ENCODE measurements at places on chromosomes 3 and 15. TPM values are rescaled to one million over a fixed set of nuclear protein-coding genes. Genes with fewer than 3 reads are reported as not detected.

DNA sequence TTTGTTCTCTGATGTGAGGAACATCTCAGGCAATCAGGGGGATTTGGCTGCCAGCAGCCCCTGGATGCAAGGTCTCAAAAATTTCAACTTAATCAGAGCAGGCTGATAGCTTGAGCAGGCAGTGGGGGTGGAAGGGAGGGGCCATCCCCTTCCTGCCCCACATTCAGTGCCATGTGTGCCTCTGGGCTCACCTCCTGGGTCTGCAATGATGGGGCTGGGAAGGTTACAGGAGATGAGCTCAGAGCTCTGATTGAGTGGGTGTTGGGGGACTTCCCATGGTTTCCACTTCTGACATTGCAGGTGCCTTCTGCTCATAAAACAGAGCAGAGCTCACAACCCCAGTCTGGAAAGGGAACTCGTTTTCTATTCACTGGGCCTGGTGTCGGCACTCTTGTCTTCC is 37.0 kb downstream of the PARP16 start:
- H3K4me1 ChIP-seq = no peaks in the 10 kb centered on the region
- no peak overlapping the region for H3K4me3 ChIP-seq
- DNase-seq = no peak
- no peaks in the 10 kb centered on the region for H3K27me3 ChIP-seq
- H3K36me3 ChIP-seq = no peaks in the 10 kb centered on the region

GRCh38 chr15:72591361-72591760 is 63.1 kb upstream of the GOLGA6B start:
- H3K27me3 ChIP-seq = no peaks in the 10 kb centered on the region
- H3K4me3 ChIP-seq = no peak overlapping the region
- no peaks in the 10 kb centered on the region for H3K4me1 ChIP-seq
- no peak for DNase-seq

TRPM1 gene
- total RNA-seq = not detected

DNA sequence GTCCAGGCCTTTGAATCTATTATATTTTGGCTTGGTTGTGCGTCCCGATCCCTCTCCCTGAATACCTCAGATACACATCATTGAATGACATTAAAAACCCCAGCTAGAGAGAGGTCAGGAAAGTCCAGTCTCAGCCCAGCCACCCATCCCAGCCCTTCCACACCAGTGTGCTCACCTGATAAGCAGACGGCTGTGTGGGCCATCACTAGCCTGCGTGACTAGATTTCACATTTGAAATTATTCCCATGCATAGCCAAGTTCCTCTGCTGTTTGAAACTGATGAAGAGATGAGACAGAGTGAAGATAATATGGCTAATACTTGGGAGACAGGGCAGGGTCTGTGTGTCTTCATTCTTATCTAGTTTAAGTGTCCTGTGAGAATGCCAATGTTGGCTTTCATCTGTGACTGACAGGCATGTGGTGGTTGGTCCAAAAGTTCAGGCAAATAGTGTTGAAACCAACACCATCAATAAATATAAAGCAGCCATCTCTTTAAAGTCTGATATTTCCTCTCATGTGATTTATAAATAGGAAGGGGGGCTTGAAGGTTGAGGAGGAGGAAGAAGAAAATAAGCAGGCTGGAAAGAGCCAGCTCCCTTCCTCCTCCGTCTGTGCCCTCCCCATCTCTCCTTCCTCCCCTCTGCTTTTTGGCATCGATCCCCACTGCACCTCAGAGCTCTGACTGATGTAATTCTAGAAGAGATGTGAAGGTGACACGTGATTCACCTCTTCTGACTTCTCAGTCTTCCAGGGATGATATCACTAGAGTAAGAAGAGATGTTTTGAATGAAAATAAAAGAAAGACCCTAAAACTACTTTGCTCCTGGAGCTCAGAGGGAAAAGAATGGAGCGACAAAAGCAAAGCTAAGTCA is 5.1 kb downstream of the FAM43A start:
- H3K36me3 ChIP-seq = peaks cover 20% of the 10 kb centered on the region
- peaks cover 19% of the 10 kb centered on the region for H3K4me1 ChIP-seq
- DNase-seq = peak; percentile 74
- H3K4me3 ChIP-seq = no peak overlapping the region
- H3K27ac ChIP-seq = peak overlapping the region; percentile 62

- no peaks in the 10 kb centered on the region for H3K27me3 ChIP-seq
- no peaks in the 10 kb centered on the region for H3K4me1 ChIP-seq
- peak; percentile 44 for DNase-seq
- no peak overlapping the region for H3K4me3 ChIP-seq
- H3K27ac ChIP-seq = no peak overlapping the region
These were observed 20.4 kb downstream of the ABI3BP start for GRCh38 chr3:100972867-100973266.

DNA sequence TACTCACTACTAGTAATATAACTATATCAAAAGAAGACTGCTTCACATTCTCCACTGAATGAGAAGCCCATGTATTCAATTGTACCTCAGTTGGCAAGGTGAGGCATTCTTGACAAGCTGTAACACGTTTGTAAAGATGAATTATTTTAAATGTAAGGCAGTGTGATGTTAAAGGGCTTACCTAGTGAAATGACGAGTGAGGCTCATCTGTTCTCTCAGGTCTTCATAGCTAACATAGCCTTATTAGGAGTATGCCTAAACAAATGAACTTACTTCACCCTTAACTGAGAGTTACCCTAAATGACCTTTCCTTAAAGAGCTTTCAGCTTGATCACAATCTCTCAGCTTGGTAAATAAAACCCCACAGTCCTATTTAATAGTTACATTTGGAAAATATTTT is 127.3 kb downstream of the FEZF2 start:
- no peaks in the 10 kb centered on the region for H3K36me3 ChIP-seq
- no peak for DNase-seq
- H3K4me1 ChIP-seq = no peaks in the 10 kb centered on the region
- no peak overlapping the region for H3K27ac ChIP-seq

- no peak for DNase-seq
- no peaks in the 10 kb centered on the region for H3K27me3 ChIP-seq
- no peaks in the 10 kb centered on the region for H3K4me1 ChIP-seq
- no peak overlapping the region for H3K4me3 ChIP-seq
- H3K36me3 ChIP-seq = no peaks in the 10 kb centered on the region
These were observed 10.8 kb downstream of the WNT7A start for GRCh38 chr3:13868844-13869724.

DNA sequence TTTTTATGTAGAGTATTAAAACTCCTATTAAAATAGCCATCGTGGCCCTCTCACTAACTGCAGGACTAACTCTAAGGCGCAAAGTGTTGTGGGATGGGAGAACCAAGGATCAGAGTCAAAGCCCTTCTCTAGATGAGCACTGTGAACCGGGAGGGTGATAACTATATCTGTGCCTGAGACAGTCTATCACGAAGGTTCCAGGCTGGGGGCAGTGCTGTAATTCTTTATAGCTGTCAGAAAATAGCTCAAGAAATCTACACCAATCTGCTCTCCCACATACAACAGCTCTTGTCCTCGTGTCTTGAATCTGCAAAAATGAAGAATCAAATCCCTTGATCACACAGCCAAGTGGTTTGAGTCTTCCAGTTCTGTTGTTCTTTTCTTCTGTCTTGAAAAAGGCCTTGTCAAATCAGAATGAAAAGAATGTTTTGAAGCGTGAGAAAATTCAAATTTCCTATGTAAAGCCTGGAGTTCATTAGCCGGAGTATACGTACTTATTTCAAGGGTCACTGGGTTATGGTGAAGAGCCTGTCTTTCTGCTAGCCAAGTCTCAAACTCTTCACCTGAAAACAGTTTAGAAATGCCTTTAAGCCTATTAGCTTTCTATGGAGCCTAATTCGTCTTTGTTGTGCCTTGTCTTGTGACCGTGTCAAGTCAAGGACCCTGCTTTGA is 185.3 kb upstream of the NECTIN3 start:
- no peak overlapping the region for H3K4me3 ChIP-seq
- no peak for DNase-seq
- no peaks in the 10 kb centered on the region for H3K36me3 ChIP-seq
- no peaks in the 10 kb centered on the region for H3K27me3 ChIP-seq
- no peak overlapping the region for H3K27ac ChIP-seq

- no peak for DNase-seq
- no peaks in the 10 kb centered on the region for H3K36me3 ChIP-seq
- H3K27me3 ChIP-seq = no peaks in the 10 kb centered on the region
- no peak overlapping the region for H3K4me3 ChIP-seq
These were observed 3.2 kb upstream of the ANXA2 start for GRCh38 chr15:60400944-60401343.

- H3K4me1 ChIP-seq = no peaks in the 10 kb centered on the region
- H3K36me3 ChIP-seq = no peaks in the 10 kb centered on the region
- no peak for DNase-seq
- H3K4me3 ChIP-seq = no peak overlapping the region
These were observed 168.8 kb upstream of the VEPH1 start for GRCh38 chr3:157672061-157672460.

GRCh38 chr3:186093271-186093900 is 15.5 kb downstream of the ETV5 start:
- H3K4me3 ChIP-seq = no peak overlapping the region
- H3K27ac ChIP-seq = no peak overlapping the region
- H3K4me1 ChIP-seq = peaks cover 12% of the 10 kb centered on the region
- no peak for DNase-seq
